Jurkat, Clone E6-1 (cell line): ENCODE measurements at places on chromosomes 2 and 18.

GRCh38 chr2:83221258-83221657, 1237.8 kb downstream of the SUCLG1 start:
- DNase-seq = no peak

DNA sequence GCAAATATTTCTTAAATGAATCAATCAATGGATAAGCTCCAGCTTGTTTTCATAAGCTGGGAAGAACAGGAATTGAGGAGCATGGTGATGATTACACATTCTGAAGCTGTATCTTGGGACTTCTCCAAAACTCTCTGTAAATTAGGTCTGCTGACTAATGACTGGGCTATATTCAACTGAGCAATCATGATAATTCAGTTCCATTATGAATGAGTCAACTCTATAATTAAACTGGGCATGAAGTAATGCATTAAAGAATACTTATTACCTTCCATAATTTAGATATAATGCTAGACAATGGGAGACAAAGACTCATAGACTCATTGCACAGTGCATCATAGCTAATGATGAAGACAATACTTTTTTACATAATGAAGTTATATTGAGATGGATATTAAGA, 207.4 kb downstream of the CBLN2 start:
- no peak for DNase-seq

DNA sequence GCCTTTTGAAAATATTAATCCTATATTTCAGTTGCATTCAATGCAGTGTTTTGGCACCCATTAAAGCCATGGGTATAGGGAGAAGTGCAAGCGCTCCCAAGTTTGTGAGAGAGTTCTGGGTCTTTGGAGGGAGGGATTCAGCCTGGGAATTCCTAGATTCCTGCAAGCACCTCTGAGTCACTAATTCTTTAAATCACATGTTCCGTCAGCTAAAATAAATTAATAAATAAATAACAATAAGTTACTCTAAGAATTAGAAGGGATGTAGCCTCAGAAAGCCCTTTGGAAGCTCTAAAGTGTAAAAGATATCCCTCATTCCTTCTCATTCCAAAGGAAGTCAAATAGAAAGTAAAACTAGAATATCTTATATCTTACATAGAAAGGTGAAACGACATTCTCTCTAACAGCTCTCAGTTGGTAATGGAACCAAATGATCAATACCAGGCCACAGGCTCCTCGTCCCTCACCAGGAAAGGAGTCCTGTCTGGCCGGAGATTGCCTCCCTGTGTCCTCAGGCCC, 222.4 kb upstream of the RBBP8 start:
- no peak for DNase-seq

DNA sequence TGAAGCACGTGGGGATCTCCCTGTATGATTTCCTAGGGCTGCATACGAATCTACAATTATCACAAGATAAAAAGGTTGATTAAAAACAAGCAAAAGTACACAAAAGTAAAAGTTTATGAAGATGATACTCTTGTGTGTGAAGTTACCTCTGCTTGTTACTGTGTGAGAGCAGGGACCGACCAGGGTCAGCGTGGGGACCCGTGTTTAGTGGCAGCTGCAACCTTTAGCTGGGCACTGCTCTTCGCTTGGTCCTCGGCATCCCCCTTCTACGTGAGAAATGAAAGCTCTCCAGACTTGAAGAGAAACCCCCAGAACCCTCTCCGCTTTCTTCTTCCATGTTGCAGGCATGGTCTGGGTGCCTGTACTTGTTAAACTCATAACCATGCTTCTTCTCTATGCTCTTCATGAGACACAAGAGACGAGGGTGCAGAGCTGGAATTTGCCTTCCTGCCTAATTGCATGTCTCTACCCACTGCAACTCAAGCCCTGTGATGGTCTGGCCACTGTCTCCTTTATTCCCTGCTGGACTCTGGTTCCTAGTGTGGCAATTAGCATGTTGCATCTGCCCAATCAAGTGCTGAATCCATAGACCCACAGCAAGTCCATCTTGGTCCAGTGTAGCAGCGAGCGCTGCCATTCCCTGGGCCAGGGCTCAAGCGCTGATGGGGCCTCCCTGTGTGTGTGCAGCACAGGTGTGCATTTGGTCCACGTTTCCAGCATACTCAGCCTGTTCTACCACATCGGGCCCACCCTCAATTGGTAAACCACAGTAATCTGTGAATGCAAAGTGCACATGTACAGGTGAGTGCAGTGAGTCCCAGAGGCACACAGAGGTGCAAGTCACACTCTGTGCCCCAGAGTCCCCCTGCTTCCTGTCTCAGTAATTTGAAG, 88.5 kb downstream of the TWIST2 start:
- DNase-seq = no peak

DNA sequence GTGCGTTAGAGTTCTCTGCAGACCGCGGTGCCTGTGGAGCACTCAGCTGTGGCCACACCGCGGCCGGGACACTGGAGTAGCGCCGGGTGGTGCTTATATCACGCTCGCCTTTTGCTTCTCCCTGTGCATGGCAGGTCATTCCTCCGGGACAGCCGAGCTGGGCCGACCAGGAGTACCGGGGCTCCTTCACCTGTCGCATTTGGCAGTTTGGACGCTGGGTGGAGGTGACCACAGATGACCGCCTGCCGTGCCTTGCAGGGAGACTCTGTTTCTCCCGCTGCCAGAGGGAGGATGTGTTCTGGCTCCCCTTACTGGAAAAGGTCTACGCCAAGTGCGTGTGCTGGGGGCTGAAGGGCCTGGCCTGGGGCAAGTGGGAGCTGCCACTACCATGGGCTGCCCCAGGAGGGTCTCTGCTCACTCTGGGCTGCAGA, 4.2 kb downstream of the CAPN10 start:
- no peak for DNase-seq

- no peak for DNase-seq
Observed at GRCh38 chr18:44733754-44734465, 53.2 kb downstream of the SETBP1 start.

DNA sequence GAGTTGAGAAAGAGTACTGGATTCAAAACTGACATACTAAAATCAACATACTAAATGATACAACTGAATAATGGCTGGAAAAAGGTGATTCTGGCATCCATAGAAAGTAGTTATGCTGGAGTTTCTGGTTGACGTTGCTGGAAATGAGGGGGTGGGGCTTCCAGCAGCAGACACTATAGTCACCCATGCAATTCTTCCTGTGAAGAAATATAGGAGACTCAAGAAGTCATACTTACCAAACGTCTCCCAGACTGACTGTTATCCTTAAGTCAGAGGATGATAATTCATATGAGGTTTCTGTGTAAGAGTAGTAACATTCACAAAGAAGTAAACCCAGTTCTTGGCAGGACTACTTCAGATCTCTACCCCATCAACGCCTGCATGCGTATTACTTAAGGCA, 23.6 kb downstream of the DTNB start:
- no peak for DNase-seq

- no peak for DNase-seq
Observed at GRCh38 chr2:215772634-215773563, 240.5 kb downstream of the MREG start.

GRCh38 chr2:237884681-237885080, 25.3 kb downstream of the RAMP1 start:
- no peak for DNase-seq

DNA sequence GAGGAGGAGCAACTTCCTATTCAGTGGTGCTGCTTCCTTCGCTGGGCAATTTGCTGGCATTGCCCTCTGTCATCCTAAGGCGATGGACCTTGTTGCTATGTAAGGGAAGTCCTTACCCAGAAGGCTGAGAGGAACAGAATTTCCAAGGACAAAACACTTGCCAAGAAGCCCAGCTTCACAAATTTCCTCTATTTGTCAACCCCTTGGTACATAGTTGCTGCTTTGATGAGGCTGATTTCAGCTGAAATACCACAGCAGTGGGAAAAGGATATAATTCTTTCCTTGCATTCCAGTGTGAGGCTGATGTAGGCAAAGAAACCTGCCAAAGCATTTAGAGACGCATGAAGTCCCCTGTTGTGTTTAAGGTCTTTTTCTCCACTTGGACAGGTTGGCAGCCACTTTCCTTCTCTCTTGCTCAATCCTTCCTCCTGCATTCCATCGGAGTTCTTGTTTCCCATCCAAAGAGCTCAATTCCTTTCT, 16.4 kb upstream of the ST3GAL5 start:
- DNase-seq = no peak

DNA sequence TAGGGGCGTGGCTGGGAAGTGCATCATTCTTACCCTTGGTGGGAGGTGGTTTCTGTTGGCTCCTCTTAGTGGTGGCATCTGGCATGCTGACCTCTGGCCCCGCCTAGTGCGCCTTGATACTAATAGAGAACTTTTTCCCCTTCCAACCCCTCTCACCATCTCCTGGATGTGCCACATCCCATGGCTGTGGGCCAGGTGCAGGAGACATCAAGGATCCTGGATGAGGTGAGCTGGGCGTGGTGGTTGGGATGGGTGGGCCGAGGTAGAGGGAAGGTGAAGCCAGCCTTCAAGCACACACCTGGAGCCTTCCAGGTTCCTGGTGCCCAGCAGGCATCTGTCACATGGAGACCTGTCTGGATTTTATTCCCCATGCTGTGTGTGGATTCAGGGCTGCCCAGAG, 149.2 kb downstream of the DYSF start:
- DNase-seq = no peak

- peak; percentile 76 for DNase-seq
Observed at GRCh38 chr2:234288974-234289455, 207.9 kb downstream of the ARL4C start.

GRCh38 chr2:8459474-8459873, 222.4 kb upstream of the ID2 start:
- no peak for DNase-seq

DNA sequence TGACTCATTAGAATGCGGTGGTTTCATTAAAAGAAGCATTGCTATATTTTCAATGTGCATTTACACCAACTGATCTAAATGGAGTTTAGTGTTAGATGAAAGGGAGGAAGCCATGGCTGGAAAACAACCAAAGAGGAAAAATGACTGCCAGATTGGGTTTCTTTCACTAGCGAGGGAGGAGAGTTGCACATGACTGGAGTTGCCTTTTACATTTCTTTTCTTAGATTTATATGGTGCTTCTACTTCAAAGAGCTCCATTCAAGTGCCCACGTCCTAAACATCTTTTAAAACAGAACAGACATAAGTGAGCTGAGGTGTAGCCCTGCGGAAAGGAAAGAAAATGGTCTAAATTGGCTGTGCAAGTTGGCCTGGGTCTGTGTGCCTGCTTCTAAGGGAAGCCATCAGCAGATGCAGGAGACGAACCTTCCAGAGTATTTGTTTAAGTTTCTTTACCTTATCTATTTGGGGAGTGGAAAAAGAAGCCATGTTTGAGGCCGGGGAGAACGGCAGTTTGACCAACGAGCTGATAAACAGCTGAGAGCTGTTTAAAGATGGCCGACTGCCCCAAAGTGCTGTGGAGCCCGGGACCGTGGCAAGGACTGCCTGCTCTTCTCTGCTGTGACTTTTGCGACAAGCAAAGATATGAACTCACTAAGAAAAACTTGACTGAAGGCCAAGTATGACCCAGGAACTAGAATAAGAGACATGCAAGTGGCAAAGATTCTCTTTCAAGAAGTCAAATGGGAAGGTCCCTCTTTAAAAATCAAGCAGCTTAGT, 327.0 kb downstream of the ZNF516 start:
- DNase-seq = no peak

GRCh38 chr2:128454980-128455720, 136.5 kb upstream of the HS6ST1 start:
- DNase-seq = no peak

DNA sequence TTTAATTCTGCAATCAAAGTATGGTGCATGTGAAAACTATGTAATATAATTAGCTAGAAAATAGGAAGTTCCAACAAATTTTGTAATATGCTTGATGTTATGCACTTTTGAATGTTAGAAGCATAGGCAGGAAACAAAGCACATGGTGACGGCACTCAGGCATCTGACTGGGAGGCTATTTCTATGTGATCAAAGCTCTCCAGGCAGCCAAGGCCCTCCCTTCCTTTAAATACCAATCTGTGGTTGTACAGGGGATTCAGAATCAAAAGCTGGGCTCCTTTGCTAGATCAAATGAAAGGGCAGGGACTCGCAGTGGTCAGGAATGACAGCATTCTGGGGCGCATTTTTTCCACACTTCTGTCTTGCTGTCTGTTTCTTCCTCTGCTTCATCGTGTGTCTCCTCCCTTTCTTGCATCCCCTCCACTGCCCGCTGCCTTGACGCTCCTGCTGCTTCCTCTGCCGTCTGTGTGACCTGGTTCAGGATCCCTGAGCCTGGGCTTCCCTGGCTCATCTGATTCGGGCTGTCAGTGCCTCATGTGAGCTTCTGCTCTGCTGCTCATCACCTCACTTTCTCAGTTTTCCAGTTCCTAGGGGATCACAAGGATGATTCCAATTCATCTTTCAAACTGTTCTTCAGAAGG, 30.9 kb downstream of the TMEM182 start:
- no peak for DNase-seq

- no peak for DNase-seq
Observed at GRCh38 chr2:183207110-183207509, 82.9 kb downstream of the NUP35 start.
